ENCODE measurements at places on chromosomes 2 and 18.

DNA sequence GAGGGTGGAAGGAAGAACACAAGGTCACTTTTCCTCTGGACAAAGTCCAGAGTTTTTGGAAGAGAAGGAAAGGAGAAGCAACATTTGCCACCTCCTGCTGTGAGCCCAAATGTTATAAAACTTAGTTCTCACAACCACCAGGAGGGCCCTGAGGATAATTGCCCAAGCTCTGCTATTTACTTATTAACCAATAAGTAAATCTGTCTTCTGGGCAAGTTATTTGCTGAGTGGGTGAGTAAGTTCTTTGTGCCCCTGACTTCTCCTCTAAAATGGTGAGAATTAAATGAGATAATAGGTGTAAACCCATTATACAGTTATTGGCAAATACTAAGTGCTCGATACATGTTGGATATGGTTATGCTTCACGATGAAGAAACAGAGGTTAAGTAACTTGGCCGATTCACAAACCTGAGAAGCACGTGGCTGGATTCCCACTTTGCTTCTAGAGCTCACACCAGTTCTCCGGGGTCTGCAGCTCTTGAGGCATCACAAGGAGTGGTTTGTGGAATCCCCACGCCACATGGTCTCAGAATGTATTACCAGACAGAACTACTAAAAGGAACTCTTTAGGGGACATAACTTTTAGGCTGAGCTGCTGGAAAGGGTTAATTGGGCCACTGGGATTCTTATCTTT is 164.1 kb downstream of the MYCN start:
- DNase-seq: no peak

DNA sequence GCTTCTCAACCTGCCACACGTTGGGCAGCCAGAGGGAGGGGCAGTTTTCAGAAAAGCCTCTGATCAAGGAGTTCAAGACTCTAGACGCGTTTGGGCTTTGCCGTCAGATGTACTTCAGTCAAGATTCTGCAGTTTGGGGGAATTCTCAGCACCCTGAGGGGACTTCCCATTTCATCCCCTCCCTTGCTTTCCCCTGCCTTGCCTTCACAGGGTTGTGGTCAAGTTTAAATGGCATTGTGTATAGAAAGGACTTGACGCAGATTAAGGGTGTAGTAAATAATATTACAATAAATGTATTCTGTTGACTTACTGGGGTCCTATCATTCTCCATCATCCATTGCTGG is 198.3 kb upstream of the NABP1 start:
- DNase-seq: no peak

DNA sequence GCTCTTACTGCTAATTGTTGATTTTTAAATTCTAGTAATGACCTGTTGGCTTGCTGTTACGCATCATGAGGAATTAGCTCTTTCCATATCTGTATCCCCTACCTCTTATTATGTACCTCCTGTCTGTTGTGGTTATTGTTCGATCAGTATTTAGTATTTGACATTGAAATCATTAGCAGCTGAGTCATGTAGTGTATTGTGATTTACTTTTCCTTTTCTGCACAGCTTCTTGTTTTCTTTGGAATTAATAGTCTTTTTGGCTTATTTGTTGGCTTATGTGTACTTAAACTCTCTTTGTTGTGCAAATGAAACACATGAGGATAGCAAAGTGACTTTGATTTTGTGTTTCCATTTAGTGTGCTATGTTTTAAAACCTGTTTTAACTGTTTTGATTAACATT is 4.3 kb downstream of the EPB41L5 start:
- no peak for DNase-seq

GRCh38 chr2:3598912-3599854 is 4.3 kb downstream of the COLEC11 start:
- no peak for DNase-seq

DNA sequence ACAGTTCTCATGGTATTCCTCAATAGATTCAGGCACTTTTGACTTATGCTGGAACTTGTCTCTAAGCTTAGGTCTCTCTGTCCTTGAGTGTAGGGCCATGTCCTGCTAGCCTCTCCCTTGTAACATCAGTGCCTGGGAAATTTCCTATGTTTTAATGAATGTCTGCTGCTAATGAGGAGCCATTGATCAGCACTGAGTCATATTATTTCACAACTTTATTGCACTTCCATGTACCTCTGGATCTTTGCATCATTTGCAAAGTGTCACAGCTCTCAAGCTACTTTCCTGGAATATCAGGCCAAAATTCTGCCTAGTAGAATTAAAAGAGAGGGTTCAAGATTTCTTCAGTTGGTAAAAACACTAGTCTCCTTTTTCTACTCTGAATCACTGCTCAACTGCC is 102.5 kb downstream of the GAREM1 start:
- DNase-seq: no peak

- no peak for DNase-seq
Observed at GRCh38 chr2:42359304-42359964, 1.6 kb downstream of the COX7A2L start.

- no peak for DNase-seq
Observed at GRCh38 chr2:162473986-162474385, 130.1 kb downstream of the GCA start.

DNA sequence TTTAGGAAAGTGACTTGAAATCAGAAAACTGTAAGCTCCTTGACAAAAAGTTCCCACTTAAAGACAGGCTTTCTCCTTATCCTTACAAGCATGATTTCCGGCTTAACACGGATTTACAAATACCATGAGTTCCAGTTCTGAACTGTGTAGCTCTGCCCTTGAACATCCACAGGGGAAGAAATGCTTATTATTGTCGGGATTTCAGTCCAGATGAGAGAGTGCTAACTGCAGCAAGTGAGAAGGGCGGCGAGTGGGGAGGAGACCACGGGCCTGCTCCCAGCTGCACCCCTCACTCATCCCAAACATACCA is 73.1 kb downstream of the LRRC30 start:
- DNase-seq: no peak

Measured in G401 (cell line).